ENCODE measurements at places on chromosomes 1 and 21.

GRCh38 chr21:36166705-36167104 is 10.1 kb downstream of the DOP1B start:
- no peak for ATAC-seq

- ATAC-seq, result no peak
Observed at GRCh38 chr1:218735436-218736032, 390.4 kb downstream of the TGFB2 start.

DNA sequence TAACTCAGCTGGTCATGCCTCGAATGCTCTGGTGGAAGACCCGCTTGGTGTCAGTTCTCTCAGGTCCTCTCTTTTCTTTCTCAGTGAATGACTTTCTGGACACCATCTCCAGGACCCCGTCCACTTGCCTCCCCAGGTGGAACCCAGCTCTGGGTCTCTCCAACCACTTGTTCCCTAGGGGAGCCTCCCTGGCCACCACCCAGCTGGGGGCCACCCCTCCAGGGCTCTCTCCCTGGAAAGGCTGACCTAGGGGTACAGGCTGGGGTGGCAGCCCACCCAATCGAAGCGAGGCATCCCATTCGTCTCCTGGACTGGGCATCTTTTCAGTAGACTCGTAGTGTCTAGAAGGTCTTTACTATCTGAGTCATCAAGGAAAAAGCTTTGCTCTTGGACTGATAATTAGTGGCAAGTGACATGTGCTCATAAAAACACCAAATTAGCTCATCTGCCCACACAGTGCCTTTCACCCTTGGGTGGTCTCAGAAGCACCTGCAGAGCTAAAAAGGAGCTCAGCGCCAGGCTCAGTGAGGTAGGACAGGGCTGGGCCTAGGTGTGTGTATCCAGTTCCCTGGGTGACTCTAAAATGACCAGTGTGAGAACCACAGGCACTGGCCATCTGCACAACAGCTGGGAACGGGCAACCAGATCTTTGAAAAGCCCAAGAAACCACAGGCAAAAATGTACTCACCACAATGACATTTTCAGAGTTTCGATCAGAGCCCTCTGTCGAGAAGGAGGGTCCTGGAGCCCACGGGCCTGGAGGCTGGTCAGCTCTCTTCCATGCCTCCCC is 2.4 kb upstream of the PDXK start:
- ATAC-seq, result no peak

DNA sequence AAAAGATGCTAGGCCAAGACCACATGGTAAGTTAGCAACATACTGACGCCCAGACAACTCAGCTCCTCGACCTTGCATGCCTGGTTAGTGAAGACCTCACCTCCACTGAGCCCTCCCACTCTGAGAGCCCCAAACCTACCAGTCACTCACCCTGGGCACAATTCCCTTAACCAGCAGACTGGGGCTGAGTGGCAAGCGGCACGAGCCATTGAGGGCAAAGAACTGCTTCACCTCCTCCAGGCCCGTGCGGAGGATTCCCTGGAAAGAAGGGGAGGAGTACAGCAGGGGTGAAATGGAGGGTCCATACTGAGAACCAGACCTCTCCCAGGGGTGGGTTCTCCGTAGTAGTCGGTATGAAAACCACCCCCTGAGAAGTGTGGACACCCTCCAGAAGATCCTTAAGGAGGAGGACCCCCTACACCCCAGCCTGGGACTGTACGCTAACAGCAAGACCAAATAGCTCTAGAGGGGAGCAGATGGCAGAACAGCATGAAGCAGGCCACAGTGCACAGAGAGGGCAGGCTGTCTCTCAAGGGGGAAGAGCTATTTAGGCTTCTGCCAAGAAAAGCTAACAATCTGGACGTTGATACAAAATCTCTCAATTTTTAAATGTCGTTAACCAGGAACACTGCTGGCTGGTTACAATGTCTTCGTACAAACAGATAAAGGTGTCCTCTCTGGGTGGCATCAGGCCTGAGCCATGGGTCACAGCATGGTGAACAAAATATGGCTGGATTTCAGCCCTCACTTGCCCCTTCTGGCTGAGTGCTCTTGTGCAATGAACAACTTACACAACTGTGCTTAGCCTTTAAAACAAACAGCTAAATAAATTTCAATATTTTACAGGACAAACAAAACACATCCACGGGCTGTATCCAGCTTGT is 31.0 kb upstream of the PPP1R15B start:
- no peak for ATAC-seq

DNA sequence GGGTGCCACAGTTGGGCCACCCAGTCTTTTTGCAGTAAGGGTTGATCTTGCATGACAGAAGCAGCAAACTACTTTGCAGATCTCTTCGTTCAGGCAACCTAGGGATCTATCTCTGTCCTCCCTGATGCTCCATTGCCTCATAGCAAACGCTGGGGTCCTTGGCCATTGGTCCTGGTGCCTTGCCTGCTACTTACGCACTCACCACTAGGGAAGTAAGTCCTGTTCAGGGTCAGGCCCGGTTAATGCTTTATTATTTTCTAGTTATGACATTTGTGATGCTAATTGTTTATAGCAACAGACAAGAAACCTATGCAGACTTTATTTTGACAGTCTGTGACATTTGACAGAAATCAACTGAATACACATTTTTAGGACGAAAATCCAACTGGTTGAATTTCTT is 326.5 kb upstream of the FMN2 start:
- no peak for ATAC-seq

DNA sequence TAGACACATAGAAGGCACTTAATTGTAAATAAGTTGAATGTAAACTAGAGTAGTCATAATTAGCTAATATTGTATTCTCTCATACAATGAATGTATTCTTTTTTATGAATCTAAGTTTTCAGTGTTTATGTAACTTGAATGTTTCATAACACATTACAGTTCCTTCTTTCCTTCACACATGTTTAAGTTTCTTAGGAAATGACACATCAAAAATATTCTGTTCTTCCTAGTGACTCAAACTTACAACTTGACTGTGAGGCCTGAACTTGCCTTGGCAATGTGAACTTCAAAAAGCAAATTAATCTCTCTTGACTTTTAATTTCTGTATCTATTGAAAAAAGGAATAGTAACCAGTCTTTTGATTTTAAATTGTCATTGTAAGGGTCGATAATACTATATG is 700.1 kb downstream of the KCNT2 start:
- no peak for ATAC-seq

DNA sequence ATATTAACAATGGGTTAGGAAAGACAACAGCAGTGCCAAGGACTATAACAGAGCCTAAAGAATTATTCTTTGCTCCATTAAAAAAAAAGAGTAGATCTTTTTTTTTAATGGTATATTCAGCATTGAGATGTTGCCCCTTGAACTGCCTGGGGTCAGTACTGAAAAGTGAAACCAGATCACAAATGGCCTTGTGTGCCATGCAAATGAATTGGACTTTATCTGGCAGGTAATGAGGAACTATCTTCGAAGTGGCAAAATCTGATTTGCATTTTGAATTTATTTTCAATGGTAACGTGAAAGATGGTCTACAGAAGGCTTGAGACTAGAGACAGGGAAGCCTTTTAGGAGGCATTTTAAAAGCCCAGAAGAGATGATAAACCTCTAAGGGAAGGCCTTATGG is 21.4 kb upstream of the PKN2 start:
- no peak for ATAC-seq

DNA sequence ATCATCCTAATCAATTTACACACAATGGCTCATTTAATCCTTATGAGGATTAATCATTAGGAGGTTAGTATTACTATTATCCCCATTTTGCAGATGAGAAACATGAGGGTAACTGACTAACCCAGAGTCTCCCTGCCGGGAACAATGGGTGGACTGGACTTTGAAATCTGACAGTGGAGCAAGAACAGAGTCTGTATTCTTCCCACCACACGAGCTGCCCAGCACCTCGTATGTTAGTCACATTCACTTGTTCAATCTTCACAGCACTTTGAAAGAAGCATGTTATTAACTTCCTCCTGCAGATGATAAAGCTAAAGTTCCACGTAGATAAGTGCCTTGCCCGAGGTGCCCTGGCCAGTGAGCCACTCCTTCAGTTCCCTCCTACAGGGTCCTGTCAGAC is 12.4 kb downstream of the C8B start:
- no peak for ATAC-seq

DNA sequence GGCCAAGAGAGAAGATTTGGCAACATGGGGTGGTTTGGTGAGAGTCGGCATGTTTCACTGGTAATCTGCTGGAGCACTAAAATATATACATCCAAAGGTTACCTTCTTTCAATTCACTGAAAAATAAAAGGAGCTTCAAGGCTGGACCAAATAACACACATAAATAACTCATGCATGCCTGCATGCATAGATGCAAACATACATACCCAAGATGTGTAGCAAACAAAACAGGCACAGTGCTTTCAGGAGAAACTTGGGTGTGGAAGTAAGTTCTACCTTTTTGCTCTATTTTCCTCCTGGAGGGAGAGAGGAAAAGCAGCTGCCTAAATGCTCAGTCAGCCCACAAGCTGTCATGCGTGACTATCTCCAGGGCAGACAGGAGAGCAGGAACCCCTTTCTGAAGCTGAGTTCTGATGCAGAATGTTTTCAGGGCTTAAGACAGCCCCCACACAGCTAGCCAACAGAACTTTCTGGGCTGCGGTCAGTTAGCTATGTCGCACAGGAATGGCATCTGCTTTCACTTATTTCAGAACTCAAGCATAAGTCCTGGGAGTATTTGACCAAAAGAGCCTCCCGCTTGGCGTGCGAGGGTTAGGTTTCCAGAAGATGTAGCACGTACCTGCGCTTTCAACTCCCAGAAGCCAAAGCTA is 166.2 kb downstream of the TOMM20 start:
- peak; percentile 20 for ATAC-seq

DNA sequence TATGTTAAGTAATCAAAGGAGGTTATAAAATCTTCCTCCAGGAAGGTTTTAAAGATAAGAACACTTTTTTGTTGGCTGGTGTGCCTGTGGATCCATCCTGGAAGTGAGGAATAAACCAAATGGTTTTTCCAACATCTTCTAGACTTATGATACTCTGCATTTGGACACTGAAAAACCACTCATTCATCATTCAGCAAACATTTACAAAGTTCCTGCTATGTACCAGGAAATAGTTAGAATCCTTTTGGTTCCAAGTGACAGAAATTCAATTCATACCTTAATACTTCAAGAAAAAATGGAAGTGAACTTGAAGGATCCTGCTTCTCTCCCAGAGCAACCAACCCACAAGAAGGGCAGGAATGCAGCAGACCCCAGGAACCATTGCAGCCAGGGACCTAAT is 39.6 kb upstream of the PIGC start:
- ATAC-seq, result no peak

DNA sequence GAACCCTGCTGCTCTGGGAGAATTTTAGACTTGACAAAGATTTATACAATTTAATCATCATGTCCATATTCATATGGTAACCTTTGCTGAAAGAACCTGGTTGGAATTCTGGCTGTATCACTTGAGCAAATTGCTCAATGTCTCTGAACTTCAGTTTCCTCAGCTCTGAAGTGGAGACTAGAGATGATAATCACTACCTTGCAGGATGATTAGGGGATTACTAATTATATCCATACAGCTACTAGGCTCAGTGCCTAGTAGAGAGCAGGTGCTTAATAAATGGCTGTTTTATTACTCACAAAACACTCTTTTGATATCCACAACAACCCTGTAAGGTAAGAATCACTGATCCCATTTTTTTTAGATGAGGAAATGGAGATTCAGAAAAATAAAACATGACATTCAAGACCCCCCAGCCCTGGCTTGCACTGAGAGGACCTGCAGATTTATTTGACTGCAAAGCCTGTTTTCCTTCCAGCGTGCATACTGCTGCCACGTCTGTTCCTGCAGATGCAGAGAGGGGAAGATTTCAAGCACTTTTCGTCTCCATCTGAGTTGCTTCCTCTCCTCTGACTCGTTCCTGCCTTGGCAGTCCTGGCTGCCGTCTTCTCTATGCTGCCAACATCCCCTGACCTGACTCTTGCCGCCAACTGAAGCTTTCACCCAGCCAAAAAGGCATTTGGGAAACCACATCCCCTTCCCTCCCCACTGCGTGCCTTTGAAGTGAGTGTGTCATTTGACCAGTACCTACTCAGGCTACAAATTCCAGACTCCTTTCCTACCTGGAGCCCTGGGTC is 203.0 kb downstream of the PLPP3 start:
- ATAC-seq, result no peak

DNA sequence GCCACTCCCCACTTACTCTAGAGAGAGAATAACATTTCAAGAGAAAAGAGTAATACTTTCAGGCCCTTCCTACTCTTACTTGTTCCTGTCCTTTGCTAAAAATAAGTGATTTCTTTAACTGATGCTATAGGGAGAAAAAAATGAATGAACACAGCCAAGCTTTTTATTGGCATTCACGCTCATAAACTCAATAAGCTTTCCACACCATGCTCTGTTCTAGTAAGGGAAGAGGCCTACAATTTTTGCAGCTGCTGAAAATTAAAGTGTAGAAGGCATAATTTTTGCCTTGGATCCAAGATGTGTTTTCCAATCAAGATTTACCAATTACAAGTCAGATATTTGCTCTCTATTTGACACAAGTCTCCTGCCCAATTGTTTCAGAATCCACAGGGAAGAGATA is 188.1 kb upstream of the RGS18 start:
- ATAC-seq, result no peak

DNA sequence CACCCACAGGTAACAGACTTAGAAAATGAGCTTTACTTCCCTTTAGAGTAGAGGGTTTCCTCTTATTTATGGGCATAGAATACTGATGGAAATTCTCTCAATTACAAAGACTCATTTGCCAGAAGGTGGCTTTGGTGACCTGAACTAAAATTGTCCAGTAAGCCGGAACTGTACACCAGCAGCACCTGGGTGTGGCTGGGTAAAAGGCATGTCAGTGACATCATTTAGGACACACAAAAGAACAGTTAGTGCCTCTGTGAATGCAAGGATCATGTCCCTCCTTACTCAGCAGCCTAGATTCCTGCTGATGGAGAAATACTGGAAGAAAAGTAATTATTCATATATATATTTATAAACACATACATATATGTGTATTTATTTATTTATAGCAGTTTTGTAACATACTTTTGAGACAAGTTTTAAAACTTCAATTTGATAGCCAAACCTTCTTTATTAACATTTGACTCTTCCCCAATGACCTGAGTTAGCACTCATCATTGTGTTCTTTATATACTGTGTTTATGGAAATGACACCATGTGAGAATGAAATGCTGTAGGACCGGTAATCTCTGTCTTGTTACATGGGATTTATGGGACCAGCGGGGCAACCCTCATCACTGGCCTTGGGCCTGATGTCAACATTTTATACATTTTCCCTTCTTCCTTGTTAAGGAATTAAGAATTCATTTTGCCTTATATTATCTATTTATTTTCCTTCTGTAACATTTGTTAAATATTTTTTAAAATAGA is 274.4 kb downstream of the BRINP2 start:
- peak; percentile 36 for ATAC-seq

DNA sequence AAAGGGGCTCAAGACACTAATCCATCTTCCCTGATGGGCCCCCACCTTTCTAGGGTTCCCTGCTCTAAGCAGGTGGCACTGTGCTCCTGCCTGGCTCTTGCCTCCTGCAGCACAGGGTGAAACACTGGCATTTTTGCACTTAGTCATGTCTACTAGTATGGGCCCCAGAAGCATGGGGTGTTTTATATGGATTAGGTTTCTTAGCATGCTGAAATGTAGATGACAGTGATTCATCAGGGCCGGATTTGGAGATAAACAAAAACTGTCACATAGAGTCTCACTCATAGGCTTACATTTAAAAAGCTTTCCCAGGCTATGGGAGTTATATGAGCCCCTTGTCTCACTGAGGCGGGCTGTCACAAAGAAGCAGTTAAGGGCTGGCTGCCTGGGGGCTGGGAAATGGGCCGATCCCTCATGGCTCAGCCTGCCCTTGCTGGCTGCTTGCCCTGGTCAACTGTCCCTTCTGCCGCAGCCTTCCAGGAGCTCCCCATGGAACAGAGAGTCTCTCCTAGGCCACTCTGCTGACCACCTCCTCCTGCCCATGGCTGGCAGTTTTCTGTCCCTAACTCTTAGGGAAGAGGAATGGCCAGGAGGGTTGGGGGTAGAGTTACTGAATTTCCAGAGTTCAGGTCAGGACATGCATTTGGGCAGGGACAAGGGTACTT is 6.5 kb downstream of the GALNT2 start:
- ATAC-seq, result peak; percentile 23

Data from motor neuron (in vitro differentiated cells).